ENCODE measurements at places on chromosomes 16 and 17.

GRCh38 chr17:82664276-82664575 is 16.0 kb upstream of the WDR45B start:
- no peak for DNase-seq

- DNase-seq, result no peak
These were observed 656 bp upstream of the GEMIN4 start for GRCh38 chr17:752620-753219.

- DNase-seq, result no peak
These were observed 80.8 kb upstream of the TRAP1 start for GRCh38 chr16:3797904-3798811.

- DNase-seq, result peak; percentile 85
These were observed 10.3 kb upstream of the MSL1 start for GRCh38 chr17:40111221-40112128.

GRCh38 chr17:2735896-2736295 is 13.6 kb downstream of the CCDC92B start:
- no peak for DNase-seq

DNA sequence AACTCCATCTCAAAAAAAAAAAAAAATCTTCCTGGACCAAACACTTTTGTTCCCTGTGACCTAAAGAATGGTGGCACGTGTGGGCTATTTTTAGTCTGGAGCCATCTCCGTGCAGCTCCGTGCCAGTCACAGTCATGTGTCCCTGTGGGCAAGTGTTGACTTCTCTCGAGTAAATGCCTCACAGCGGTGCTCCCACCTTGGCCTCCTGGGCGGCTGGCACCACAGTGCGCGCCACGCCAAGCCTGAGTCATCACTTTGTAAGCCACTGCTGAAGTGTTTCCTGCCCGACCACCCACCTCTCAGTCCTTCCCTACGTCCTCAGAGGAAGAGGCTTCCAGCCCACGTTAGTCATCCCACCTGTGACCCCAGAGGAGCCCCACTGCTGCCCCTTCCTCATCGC is 10.9 kb upstream of the HEXD start:
- no peak for DNase-seq

DNA sequence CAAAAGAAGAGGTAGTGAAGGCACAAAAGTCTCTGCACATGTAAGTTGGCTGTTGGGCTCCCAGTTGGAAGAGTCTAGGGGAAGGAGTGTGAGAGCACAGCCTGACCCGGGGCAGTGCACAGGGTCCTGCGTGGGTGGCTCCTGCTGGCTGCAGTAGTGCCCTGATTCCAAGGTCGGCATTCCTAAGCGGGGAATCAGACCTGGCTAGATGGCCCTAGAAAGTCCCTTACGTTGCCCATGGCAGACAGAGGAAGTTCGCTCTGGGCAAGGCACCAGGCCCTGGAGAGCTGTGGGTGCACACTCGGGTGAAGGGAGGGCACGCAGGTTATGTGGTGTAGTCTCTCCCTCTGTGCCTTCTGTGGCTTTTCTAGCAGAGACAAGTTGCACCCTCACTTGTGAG is 22.8 kb upstream of the SLC5A11 start:
- no peak for DNase-seq

DNA sequence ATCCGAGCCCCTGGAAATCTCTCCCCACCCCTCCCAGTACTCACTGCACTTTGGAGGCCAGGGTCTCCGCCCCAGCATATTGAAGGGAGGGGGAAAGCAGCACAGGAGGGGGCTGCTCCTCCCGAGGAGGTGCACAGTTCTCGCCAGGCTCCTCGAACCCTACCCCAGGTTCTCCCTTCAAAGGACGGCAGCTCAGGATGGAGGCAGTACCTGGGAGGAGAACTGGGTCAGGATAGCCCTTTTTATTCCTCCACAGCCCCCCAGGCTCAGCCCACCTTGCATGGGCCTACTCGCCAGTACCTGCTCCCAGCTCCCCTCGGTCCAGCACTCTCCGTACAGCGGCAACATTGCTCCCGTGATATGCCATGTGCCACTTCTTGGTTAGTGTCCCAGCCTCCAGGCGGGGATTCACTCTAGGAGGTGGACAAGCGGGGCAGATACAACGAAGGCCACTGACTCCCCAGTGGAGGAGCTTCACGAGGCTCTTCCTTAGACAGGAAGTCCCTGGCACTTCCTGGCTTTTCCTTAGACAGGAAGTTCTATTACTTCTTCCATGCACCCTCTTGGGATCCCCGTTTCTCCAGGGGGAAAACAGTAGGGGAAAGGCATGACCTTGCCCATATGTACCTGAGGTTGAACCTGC is 2.1 kb upstream of the GPS2 start:
- DNase-seq, result no peak

DNA sequence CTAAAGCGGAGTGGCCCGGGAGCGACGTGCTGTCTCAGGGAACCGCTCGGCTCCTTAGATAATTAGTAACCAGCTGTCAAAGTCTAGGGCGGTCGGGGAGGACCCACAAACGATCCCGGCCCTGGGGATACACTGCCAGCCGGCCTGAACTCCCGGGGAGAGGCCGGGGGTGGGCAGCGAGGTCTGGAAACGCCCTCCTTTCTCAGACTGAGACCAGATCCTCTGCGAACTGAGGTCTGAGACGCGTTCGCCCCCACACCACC is 1.3 kb downstream of the HNF1B start:
- no peak for DNase-seq

- no peak for DNase-seq
These were observed 104.7 kb downstream of the COPRS start for GRCh38 chr17:31754239-31754945.

- no peak for DNase-seq
These were observed 30.4 kb downstream of the TMEM100 start for GRCh38 chr17:55692276-55692675.

GRCh38 chr17:64063766-64064224 is 43.4 kb upstream of the ICAM2 start:
- no peak for DNase-seq

DNA sequence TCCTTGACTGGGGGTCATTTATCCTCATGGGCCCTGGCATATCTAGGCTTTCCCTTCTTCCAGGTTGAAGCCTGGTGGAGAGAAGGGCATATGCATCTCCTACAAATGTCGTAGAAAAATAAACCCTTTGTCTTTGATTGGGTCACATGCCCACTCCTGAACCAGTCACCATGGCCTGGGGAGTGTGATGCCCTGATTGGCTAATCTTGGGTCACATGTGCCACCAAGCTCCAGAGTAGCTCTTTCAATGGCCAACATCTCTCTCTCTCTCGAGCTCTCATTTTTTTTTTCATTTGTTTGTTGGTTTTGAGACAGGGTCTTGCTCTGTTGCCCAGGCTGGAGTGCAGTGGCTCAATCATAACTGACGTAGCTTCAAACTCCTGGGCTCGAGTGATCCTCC is 5.6 kb upstream of the XPO6 start:
- DNase-seq, result no peak

GRCh38 chr17:71503710-71504465 is 616.9 kb upstream of the SOX9 start:
- DNase-seq, result no peak

- DNase-seq, result no peak
These were observed 85.3 kb upstream of the NSRP1 start for GRCh38 chr17:30031214-30031869.

DNA sequence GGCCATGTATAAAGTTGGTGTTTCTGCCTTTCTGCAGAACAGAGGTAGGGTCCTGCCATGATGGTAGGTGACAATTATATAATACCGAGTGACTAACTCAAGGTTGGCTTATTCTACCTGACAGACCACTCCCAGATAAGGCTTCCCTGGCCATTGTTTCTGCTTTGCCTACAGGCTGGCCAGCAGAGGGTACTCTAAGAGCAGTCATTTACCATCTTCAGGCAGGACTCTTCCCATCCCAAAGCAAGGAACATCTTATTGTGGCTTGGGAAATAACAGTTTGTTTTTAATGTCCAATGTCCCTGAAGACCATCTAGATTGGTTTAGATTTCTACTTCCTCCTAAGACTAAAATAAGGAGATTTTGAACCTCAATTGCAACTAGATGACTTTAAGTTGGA is 74.1 kb downstream of the SNX11 start:
- peak; percentile 48 for DNase-seq
